ENCODE measurements at places on chromosomes 2 and 18.

DNA sequence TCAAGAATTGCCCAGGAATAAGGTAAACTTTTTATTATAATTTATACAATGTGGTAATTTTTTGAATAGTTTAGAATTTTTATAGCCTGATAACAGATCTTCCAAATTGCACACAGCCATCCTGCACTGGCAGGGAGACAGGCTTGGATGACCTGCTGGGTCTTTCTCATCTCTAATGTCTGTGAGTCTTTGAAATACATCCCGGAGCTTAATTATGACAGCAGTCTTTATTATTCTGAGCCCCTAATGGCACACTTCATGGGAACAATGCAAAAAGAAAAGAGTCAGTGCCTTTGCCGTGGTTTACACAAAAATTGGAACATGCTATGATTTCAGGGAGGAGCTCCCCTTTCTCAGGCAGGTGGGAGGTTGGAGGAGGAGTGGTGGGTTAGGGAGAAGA lies 71.0 kb downstream of the TMEM182 start:
- no peak for DNase-seq

DNA sequence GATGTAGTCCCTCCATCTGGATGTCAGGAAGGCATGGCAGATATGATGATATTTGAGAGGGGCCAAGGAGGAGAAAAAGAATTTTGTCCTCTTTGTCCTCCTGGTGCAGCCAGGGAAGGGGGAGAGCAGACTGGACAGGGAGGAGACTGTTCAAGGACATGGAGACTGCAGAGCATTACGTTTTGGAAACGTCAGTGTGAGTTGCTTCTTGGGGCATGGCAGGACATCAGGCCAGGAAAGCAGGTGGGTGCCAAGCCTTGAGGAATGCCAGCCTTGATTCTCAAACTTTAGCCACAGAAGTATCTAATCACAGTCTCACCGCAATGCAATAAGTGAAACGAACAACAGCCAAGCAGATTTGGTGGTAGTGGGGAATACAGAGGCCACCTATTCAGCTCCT lies 66.2 kb downstream of the BMP10 start:
- no peak for DNase-seq

GRCh38 chr2:158486970-158487325 lies 30.2 kb downstream of the PKP4 start:
- DNase-seq = no peak

- DNase-seq = no peak
Observed at GRCh38 chr2:154350911-154351310, 347.6 kb upstream of the KCNJ3 start.

All from AG04449 (cell line).